HCT116 (cell line): ENCODE measurements at places on chromosomes 7 and 10.

GRCh38 chr10:52136921-52137320, 177.2 kb upstream of the DKK1 start:
- DNase-seq: no peak

GRCh38 chr7:146116521-146117222, at the start of gene CNTNAP2:
TSS of gene CNTNAP2 (plus strand) at chr7:146116801. CDS start at chr7:146116877, 76 bp downstream.
- DNase-seq: no peak

- DNase-seq: no peak
These were observed 185.4 kb downstream of the TPK1 start for GRCh38 chr7:144650439-144650838.

DNA sequence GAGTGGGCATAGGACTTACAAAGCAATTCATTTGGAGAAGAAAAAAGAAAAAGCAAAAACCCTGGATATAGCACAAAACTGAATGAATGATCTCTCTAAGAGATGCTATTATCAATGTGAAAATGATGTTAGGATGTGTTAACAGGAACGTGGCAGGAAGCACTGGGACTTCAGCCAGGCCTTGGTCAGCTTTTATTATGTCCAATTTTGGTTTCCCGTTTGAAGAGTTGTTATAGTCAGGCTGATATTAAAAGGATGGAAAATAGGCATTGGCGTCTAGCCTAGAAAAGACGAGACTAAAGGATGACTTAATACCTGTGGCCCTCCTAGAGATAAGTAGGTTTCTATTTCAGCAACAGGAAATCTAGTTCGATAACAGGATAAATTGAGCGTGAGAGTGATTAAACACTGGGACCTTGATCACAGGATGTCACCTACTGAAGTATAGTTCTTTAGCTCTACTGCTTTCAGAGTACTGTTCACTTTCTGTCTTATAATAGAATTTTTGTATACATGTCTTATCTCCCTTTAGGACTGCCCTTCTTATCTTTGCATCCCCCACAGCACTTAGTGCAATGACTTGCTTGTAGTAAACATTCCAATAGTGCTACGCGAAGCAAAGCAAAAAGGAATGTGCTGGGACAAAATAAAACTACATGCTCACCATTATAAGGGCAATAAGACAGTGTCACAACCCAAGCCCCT, 99.8 kb upstream of the AGBL3 start:
- no peak for DNase-seq

DNA sequence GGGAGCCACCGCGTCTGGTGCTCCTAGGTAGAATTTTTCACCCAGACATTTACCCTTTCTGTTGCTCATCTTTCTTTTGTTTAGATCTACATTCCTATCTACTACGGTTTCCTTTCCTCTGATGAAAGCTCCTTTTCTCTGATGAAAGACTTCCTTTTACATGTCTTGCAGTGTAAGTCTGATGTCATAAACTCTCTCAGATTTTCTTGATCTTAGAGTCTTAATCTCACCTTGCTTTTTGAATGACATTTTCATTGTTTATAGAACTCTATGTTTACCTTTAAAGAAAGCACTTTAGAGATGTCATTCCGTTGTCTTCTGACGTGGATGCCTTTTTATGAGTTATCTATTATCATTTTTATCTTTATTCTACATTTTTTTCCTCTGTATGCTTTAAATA, 171.8 kb upstream of the MTPN start:
- no peak for DNase-seq

- no peak for DNase-seq
These were observed 418.2 kb upstream of the PODXL start for GRCh38 chr7:131974671-131975070.

DNA sequence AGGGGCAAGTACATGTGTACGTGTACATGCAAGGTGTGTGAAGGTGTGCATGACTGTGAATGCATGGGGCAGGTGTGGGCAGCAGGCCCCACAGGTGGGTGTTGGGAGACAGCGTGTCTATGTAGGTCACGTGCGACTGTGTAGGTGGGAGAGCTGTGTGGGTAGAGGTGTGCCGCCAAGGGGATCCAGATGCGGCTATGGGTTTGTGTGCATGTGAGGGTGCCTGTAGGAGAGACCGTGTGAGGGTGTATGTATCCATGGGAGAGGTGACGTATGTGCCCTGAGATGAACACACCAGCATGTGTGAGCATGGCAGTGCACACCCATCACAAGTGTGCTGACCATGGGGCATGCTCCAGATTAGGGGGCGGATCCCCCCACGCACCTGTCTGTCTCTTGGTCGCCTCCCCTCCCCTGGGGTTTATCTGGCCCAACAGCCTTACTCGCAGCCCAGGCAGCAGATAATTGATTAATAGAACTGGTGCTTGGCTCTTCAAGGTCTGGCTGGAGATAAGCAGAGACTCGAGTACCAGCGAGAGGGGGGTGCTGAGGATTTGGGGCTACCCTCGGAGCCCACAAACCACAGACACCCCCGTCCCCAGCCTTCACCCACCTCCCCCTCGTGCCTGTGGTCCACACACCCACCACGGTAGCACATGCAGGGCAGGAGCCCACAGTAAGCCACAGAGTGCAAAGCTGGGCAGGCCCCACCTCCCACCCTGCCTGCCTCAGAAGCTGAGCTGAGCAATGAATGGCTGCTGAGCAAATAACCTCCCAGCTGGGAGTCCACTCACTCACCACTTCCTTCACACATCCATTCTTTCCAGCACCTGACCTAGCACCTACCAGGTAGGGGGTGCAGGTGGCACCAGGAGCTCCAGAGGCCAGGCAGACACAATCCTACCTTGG, 41.4 kb upstream of the ZMIZ1 start:
- no peak for DNase-seq

- DNase-seq: no peak
These were observed 3.3 kb downstream of the IMMP2L start for GRCh38 chr7:111558991-111559390.

DNA sequence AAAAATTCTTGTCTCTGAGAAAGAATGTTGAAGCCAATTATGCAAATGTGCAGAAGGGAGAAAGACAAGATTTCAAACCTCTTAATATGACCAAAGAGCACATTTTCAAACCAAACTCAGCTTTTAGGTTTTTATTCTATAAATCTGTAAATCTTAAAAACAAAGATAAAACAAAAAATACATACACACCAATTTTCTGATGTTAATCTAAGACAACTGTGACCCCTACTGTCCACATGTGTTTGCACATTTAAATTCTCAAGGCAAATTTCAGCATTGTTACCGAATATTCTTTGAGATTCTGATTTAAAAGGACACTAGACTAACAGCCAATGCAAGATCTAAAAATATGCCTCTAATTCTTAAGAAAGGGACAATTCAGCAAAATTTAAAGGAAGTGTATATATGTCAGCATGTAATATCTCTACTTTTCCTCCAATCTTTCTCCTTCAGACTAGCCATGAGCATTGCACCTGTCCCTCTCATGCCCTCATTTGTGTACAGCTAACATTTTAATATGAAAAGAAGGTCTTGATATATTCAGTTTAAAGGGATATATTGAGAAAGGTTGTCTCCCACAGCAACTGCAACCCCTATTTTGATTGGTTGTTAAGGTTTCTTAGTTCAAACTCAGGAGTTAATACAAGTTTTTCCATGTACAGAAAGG, 417.9 kb downstream of the IPMK start:
- DNase-seq: no peak

- DNase-seq: no peak
These were observed 211.2 kb downstream of the CACNB2 start for GRCh38 chr10:18351421-18351820.

DNA sequence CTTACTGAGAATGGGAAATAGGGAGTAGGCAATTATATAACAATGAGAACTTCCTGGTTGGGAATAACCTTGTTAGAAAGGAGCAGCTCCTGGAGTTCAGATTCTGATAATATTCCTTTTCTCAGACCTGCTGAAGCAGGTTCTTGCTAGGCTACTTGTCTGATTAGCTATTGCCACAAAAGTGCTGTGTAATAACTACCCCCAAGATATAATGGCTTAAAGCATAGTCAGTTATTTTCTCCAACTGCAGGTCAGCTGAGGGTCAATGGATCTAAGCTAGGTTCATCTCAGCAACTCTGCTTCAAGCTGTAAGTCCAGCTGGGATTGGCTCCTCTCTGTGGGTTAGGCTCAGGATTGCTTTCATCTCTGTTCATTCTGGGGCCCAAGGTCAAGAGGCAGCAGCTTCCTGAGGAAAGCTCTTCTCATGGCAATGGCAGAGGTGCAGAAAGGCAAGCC, 9.4 kb upstream of the CNOT4 start:
- no peak for DNase-seq

DNA sequence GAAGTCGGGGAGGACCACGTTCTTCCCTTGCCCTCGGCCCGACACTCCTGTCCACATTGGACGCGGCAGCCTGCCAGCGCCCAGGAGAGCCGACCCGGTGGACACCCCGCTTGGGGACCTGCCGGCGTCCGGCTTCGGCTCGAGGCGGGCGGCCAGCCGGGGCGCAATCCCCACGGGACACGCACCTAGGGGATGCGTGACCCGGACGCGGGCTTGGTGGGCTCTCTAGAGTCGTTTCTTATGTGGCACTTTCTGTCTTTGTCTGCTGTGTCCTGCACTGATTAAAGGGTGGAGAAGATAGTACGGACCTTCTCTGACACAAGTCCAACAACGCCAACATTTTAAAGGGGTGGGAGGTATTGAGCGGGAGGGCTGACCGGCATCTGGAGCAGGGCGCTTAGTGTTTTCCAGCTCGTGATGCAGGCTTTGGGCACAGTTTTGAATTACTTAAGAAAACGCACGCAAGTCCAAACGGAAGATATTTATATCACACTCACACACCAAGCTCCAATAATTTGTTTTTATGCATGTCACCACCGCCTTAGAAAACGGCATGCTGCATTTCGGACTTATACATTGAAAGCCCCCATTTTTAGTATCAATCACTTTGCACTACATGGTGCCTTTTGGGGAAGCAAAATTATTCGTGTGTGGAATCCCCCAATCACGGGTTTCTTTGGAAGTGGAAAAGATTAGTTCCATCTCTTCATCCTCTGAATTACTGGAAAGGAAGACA, 3.9 kb upstream of the SPAG6 start:
- no peak for DNase-seq

DNA sequence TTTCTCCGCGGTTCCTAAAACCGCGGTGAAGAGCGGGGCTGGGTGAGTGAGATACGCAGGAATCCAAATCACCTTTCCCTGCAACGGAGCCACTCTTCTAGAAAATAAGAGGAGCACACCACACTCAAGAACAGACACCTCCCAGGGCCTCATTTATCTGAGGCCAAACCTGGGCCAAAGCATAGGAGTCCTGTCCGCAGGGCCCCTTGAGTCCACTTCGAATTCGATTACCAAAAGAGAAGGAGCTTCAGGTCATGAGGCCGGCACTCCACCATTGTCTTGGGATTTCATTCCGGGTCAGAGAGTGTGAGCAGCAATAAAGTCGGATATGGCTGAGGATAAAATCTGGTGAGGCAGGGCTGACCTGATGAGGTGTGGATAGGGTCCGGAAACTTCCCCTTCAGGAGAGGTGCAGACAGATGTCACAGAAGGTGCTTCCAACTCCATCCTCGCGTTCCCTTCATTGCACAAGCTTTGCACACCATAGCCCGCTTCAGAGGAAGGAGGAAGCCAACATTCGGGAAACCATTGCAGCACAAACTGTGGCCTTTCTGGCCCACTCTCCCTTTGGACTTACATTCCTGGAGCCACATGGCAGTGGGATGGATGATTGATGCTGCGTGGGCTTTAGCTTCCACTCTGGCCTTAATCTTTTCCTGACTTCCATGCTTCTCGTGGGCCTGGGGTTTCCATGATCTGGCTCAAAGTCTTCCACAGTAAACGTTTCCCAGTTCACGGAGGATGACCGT, 27.2 kb upstream of the ZNF273 start:
- no peak for DNase-seq

GRCh38 chr7:70210936-70211310, 612.6 kb downstream of the AUTS2 start:
- DNase-seq: no peak

DNA sequence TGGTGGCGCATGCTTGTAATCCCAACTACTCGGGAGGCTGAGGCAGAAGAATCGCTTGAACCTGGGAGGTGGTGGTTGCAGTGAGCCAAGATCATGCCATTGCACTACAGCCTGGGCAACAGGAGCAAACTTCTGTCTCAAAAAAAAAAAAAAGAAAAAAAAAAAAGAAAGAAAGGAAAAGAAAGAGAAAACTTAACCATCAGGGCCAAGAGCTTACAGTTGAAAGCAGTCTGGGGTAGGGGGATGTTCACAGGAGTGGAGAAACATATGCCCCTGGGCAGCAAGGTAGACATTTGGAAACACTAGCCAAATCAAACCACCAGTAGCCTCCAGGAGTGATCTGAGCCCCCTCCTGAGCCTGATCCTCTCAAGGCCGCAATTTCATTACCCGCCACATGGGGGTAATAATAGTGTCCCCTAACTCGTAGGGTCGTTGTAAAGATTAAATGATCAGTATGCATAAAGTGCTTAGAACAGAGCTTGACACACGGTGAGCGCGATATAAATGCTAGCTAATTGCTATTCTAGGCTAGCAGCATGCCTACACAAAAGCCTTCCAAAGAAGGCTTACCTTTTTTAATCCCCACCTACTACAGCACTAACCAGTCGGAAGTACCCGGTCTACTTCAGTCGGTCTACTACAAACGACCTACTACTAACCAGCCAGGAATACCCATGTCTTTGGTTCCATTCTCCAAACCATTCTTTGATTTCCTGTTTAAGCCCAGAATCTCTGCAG, 274.3 kb upstream of the NEBL start:
- DNase-seq: peak; percentile 12

GRCh38 chr7:34320412-34320811, 337.6 kb upstream of the NPSR1 start:
- no peak for DNase-seq

DNA sequence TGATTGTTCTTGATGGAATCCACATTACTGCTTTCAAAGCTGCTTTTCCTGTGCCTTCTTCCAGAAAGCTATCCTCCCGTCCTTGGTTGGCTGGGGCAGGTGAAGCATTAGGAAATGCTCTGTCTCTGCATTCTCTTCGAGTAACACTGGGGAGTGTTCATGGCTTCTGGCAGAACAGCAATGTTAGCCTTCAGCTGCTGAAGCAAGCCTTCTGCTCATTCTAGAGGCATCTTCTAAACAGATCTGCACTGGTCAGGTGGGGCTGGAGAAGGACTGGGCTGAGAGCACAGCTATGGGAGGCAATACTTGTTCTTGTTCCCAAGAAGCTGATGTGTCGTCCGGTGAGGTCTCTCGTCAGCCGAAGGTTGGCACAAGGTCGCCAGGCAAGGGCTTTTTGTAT, 80.6 kb downstream of the MGMT start:
- no peak for DNase-seq

GRCh38 chr7:115417662-115418061, 495.8 kb downstream of the MDFIC start:
- no peak for DNase-seq

- no peak for DNase-seq
These were observed 342.6 kb upstream of the LRGUK start for GRCh38 chr7:133784486-133785001.

GRCh38 chr10:126930883-126931503, 25.8 kb downstream of the DOCK1 start:
- DNase-seq: no peak
